ENCODE measurements at places on chromosomes 1 and 21.

- no peak for DNase-seq
Observed at GRCh38 chr1:170692866-170693575, 29.1 kb downstream of the PRRX1 start.

DNA sequence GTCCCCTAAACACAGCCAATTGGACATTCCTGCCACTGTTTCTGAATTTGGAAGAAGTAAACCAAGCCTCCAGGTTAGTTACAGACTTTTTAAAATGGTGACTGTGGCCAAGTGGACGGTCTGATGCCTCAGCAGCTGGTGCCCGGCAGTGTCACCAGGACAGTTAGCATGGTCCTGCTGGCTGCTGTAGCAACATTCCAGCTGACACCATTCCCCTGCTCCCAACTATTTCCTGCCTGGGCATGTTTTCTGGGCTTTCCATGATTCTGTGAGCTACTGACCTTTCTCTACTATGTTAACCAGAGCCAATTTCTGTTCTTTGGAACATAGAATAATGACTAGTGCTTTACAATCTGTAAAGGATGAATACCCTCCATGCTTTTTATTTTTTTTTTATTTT is 95.0 kb downstream of the TLR5 start:
- no peak for DNase-seq

GRCh38 chr1:4060850-4061249 is 160.8 kb upstream of the C1orf174 start:
- DNase-seq: no peak

- DNase-seq: no peak
Observed at GRCh38 chr1:206893380-206893779, 3.9 kb upstream of the IL24 start.

GRCh38 chr1:92859400-92860039 is 27.7 kb downstream of the RPL5 start:
- DNase-seq: no peak

- no peak for DNase-seq
Observed at GRCh38 chr1:18397641-18398040, 83.1 kb upstream of the KLHDC7A start.

GRCh38 chr1:216600730-216601609 is 122.3 kb downstream of the ESRRG start:
- DNase-seq: peak; percentile 1

DNA sequence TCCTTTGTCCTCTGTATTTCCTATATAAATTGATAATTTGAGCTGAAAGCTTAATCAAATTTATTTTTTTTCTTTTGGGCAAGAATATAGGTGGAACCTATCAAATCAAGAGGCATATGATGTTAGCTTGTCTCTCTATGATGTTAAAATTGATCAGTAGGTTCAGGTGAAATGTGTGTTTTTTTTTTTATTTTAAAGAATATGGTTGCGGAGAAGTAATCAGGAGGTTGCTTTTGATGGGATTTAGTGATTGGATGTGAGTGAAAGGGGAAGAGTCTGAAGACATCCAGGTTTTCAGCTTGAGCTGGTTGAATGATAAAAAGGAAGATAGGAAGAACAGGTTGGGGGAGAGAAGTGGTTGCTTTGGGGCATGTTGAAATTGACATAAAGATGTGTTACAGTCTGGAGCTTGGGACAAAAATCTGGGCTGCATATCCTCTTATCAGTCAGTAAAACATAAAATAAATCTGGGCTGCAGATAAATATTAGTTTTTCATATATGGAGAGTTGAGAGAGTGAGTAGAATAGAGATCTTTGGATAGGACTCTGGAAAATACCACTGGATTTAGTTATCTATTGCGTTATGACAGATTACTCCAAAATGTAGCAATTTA is 5.1 kb downstream of the OSBPL9 start:
- DNase-seq: no peak

- DNase-seq: no peak
Observed at GRCh38 chr1:22967833-22968232, 4.8 kb downstream of the LACTBL1 start.
